Esophagus muscularis mucosa (tissue), 4 donors: ENCODE measurements at places on chromosomes 1 and 21. TPM values are rescaled to one million over a fixed set of nuclear protein-coding genes. Genes with fewer than 3 reads are reported as not detected.

Gene SPRR5
- total RNA-seq, result not detected

Gene AK5
- 1.7 TPM for total RNA-seq

Gene NBPF3
- total RNA-seq, result 7.0 TPM

Gene MAP3K7CL
- 1.6 TPM for total RNA-seq

DNA sequence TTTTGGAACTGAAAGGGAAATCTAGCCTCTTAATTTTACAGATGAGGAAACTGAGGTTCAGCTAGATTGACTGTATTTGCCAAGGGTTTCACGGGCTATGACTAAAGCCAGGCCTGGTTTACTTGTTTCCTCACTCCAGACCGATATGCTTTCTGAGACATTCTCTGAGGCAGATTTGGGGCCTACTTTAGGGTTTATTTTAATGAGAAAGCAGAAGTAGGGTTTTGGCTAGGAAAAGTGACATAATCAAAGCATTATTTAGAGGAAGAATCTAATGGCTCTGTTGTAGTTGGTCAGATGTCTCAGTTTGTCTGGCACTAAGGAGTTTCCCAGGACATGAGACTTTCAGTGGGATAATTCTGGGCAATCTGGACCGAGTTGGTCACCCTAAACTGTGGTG is 1.5 kb upstream of the RPTN start:
- no peak for DNase-seq

- DNase-seq, result no peak
Observed at GRCh38 chr1:19038732-19039131, 82.3 kb upstream of the IFFO2 start.

- DNase-seq, result no peak
Observed at GRCh38 chr1:223230161-223230881, 87.3 kb upstream of the TLR5 start.

DNA sequence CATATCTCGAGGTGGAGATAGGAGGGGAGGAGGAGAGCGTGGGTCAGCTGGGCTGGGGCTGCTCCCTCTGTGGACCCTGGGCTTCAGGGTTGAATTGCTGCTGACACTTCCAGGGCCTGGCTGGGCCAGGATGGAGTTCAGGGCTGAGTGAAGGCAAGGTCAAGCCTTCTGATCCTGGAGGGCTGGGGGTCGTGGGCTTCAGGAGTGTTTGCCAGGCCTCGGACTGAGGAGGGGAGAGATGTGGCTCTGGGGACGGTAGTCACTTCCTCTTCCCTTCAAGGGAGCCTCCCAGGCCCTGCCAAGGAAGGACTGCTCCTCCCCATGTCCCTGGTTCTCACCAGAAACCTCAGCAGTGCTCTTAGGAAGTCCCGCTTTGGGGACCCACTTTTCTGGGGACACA is 12.1 kb upstream of the FAM131C start:
- DNase-seq, result no peak
